ENCODE measurements at places on chromosomes 1 and 21.

GRCh38 chr1:12075195-12076114, 12.4 kb downstream of the TNFRSF8 start:
- no peaks in the 10 kb centered on the region for H3K4me1 ChIP-seq
- no peak for DNase-seq
- H3K27ac ChIP-seq: no peak overlapping the region
- H3K27me3 ChIP-seq: peaks cover 4% of the 10 kb centered on the region
- H3K36me3 ChIP-seq: no peaks in the 10 kb centered on the region

DNA sequence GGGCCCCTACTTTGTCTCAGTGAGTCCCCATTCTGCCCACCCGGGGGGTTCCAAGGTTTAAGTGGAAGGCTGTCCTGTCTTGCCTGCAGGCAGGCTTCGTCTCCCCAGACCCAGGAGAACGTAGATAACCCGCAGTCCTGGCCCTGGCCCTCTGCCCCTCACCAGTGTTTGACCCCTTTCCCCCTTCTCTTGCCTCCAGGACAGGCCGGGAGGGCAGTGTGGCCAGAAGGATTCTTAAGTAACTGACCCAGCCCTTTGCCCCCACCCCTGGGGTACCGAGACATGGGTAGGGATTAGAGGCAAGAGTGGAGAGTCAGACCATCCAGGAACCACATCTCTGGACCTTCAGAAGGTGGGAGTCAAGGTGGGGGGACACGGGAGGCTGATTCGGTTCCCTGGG, 8.8 kb downstream of the TMEM222 start:
- H3K4me1 ChIP-seq: no peaks in the 10 kb centered on the region
- H3K27ac ChIP-seq: no peak overlapping the region
- no peak overlapping the region for H3K4me3 ChIP-seq
- no peak for DNase-seq
- H3K36me3 ChIP-seq: peaks cover 37% of the 10 kb centered on the region
- H3K27me3 ChIP-seq: no peaks in the 10 kb centered on the region

DNA sequence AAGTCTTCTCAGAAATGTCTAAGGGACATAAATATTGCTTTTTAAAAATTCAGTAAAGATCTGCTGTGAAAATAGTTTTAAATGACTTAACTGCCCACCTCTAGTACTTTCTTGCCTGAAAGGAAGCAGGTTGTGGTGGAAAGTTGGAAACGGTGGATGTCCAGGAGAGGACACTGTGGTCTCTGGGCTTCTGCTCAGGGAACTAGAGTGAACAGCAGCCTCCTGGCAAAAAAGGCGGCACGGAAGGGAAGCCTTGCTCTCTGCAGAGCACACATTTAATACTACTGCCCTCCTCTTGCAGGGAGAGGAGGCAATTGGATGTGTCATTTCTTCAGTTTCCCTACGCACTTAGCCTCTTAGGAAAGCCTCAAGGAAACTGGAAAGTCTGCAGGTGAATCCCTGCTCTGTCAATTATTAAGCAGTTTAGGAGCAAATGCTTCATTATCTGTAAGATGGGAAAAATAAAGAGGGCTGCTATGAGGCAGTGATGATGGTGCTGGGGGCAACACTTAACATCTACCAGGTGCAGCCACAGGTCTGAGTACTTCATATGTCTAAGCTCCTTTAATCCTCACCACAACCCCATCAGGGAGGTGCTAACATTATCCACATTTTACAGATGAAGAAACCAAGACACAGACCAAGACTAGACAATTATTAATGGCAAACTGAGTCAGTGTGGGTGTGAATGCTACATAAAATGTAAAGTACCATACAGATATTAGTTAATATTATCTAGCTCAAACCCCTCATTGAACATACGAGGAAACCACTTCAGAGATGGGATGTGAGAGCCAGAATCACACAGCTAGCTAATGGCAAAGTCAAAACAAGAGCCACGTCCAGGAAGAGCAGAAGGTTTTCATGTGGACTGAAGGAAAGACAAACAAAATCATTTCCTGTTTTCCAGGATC, 108.9 kb upstream of the ADAR start:
- DNase-seq: no peak
- no peaks in the 10 kb centered on the region for H3K36me3 ChIP-seq
- no peak overlapping the region for H3K4me3 ChIP-seq

DNA sequence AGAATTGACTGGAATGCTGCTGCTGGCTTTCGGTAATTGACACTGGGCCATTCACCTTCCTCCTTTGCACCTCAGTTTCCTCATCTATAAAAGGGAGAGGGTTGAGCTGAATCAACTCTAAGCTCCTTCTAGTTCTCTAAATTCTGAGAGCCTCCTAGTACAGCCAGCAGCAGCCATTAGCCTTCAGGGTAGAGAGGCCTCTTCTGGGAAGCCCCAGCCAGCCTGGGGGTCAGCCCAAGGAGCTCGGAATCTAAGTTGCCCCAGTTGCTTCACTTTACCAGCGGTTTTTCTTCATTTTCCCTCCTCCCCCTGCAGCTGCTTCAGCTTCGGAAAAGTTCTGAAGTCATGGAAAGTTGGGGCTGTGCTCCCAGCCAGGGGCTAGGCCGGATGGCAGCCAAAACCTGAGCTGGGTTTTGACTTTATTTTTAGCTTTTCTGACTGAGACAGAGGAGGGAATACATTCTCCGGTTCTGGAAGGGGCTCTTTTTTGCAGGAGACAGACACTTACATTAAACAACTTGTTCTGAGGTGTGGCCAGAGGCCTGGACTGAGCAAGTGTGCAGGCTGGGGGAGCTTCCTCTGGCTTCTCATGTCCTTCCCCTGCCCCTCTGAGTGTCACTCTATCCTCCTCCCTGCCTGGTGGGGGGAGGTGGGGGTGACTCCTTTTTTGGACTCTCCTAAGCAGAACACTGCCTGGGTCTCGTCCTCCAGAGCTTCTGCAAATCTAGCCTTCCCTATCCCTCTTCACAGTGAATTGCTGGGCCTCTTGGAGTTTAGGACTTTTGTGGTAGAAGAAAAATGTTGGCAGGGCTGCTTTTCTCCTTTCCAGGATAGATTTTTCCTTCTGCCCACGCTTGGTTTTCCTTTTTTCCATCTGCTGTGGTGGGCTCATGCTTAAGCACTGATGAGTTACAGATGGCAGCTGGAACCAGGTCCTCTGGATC, 14.4 kb downstream of the LMNA start:
- H3K27ac ChIP-seq: peak overlapping the region; percentile 86
- no peak for DNase-seq
- peaks cover 27% of the 10 kb centered on the region for H3K36me3 ChIP-seq
- H3K4me1 ChIP-seq: peaks cover 54% of the 10 kb centered on the region

DNA sequence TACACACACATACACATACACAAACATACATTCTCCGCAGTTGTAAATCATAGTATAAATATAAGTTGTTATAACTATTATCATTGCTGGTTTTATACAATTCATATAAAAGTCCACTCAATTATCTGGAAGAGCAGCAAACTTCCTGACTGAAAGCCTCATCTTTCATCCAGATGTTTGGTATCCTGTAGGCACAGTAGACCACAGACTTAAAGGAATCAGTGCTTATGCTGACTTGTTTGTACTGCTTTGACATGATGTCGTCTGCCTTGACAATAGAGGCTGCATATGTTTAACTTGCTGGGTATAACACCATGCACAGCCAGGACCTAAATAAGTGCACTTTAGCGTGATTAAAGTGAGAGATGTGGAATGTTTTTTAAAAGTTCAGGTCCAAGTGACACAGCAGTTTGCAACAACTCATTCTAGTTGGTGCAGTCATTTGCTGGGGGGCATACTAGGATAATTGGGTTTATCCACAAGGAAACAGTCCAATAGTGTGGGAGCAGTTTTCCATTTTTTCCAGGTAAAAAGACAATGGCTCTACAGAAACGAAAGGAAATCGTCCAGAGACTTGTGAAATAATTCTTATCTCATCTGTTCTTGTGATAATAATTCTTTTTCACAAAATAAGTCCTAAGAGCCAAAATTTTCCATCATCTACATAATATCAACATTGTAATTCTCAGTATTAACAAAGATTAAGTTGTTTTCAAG, 110.3 kb upstream of the TSPAN2 start:
- no peak overlapping the region for H3K27ac ChIP-seq
- H3K4me3 ChIP-seq: no peak overlapping the region

GRCh38 chr1:20728371-20729154, 3.9 kb downstream of the SH2D5 start:
- H3K4me1 ChIP-seq: peaks cover 12% of the 10 kb centered on the region
- no peak overlapping the region for H3K4me3 ChIP-seq
- H3K27ac ChIP-seq: no peak overlapping the region
- peaks cover 5% of the 10 kb centered on the region for H3K27me3 ChIP-seq
- H3K36me3 ChIP-seq: no peaks in the 10 kb centered on the region
- no peak for DNase-seq

DNA sequence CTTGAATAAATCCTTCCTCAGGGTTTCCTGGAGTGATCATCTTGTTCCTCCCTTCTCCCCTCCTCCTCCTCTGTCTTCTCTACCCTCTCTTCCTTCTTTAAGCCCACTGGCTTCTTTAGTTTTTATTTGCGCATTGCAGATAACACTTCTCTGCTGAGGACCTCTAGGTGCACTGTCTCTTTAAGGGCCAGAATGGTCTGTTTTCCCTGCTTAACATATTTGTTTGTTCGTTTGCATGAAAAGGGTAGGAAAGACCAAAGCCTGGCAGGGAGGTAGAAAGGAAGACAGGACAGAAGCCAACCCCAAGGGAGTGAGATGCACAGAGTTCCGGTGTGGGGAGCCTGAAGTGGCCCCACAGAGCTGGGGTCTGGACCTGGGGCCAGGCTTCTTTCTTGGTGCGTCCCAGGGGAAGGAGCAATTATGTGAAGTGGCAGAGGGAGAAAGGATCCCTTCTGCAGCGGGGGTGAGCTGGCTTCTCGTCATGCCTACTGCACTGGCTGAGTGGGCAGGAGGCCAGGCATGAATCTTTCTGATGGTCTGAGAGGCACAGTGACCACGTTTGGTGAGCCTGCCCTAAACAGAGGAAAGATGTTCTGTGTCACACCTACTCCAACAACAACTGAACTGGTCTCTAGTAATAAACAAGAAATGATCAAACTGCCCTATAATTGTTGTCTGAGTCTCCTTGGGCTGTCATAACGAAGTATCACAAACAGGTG, 232.7 kb downstream of the KCNJ6 start:
- H3K4me1 ChIP-seq: no peaks in the 10 kb centered on the region
- no peak overlapping the region for H3K4me3 ChIP-seq
- DNase-seq: no peak
- no peak overlapping the region for H3K27ac ChIP-seq
- H3K36me3 ChIP-seq: no peaks in the 10 kb centered on the region

GRCh38 chr1:5985250-5985649, 7.0 kb downstream of the NPHP4 start:
- no peak for DNase-seq
- no peaks in the 10 kb centered on the region for H3K36me3 ChIP-seq
- H3K4me1 ChIP-seq: peaks cover 13% of the 10 kb centered on the region
- H3K27me3 ChIP-seq: no peaks in the 10 kb centered on the region
- H3K27ac ChIP-seq: no peak overlapping the region
- no peak overlapping the region for H3K4me3 ChIP-seq

- H3K4me3 ChIP-seq: no peak overlapping the region
- H3K27me3 ChIP-seq: peaks cover 43% of the 10 kb centered on the region
- H3K4me1 ChIP-seq: no peaks in the 10 kb centered on the region
- H3K27ac ChIP-seq: no peak overlapping the region
- no peak for DNase-seq
Observed at GRCh38 chr1:11879311-11880180, 20.8 kb upstream of the NPPB start.

DNA sequence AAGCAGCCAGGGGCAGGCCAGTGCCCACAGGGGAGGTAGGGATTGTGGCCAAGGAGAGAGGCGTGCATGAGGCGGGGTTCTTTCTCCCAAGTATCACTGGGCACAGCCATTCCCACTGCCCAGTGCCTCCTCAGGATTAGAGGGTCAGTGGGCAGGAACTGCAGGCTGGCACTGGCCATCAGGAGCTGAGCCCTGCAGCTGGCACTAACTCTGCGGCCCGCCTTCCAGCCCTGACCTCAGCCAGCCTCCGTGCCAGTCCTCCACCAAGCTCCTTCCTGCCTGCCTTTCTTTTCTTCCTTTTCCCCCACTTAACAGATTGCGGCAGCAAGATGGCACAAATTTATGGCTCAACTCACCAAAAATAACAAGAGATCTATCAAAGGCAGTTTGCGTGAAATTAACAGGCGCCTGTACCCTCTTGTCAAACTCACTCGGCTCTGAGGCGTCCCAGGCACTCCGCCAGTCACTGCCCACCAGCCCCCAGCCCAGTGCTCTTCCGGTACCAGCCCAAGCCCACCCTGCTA, 11.1 kb downstream of the ADGRB2 start:
- no peak overlapping the region for H3K4me3 ChIP-seq
- no peak overlapping the region for H3K27ac ChIP-seq
- peaks cover 16% of the 10 kb centered on the region for H3K4me1 ChIP-seq
- H3K36me3 ChIP-seq: no peaks in the 10 kb centered on the region
- no peaks in the 10 kb centered on the region for H3K27me3 ChIP-seq

- no peak overlapping the region for H3K27ac ChIP-seq
- no peaks in the 10 kb centered on the region for H3K27me3 ChIP-seq
- H3K4me3 ChIP-seq: no peak overlapping the region
- H3K4me1 ChIP-seq: peaks cover 20% of the 10 kb centered on the region
Observed at GRCh38 chr1:64555947-64556346, 86.0 kb downstream of the CACHD1 start.

GRCh38 chr1:220330265-220330664, 58.0 kb upstream of the RAB3GAP2 start:
- no peak overlapping the region for H3K4me3 ChIP-seq
- peak; percentile 55 for DNase-seq
- H3K27ac ChIP-seq: no peak overlapping the region
- no peaks in the 10 kb centered on the region for H3K36me3 ChIP-seq

GRCh38 chr1:231625975-231626534, 535 bp upstream of the DISC1 start:
- H3K4me3 ChIP-seq: peak overlapping the region; percentile 71
- DNase-seq: no peak
- H3K36me3 ChIP-seq: no peaks in the 10 kb centered on the region
- peaks cover 20% of the 10 kb centered on the region for H3K27me3 ChIP-seq

GRCh38 chr1:107549152-107549810, 408.4 kb downstream of the NTNG1 start:
- no peak overlapping the region for H3K27ac ChIP-seq
- H3K4me3 ChIP-seq: no peak overlapping the region
- no peaks in the 10 kb centered on the region for H3K27me3 ChIP-seq
- no peak for DNase-seq

DNA sequence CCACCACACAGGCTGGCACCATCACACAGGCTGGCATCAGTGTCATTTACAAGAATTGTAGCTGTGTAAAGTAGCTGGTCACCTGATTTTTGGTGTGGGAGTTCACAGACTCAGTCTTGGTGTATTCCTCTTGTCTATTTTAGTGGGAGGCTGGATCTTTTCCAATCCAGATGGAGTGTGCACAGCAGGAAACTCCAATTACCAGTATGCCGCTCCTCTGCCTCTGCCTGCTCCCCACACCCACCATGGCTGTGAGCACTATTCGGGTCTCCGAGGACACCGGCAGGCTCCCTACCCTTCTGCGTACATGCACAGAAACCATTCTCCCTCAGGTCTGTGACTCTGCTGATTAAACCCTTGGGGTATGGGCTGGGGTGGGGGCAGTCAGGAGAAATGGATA, 24.2 kb downstream of the TBX19 start:
- H3K27ac ChIP-seq: no peak overlapping the region
- peak; percentile 58 for DNase-seq
- no peaks in the 10 kb centered on the region for H3K36me3 ChIP-seq
- H3K27me3 ChIP-seq: no peaks in the 10 kb centered on the region

- H3K36me3 ChIP-seq: no peaks in the 10 kb centered on the region
- no peak overlapping the region for H3K27ac ChIP-seq
- DNase-seq: peak; percentile 4
Observed at GRCh38 chr1:21468599-21468998, 28.7 kb downstream of the NBPF3 start.

GRCh38 chr1:26829184-26829911, 2.9 kb downstream of the ZDHHC18 start:
- H3K27me3 ChIP-seq: no peaks in the 10 kb centered on the region
- peaks cover 19% of the 10 kb centered on the region for H3K36me3 ChIP-seq
- H3K4me1 ChIP-seq: peaks cover 5% of the 10 kb centered on the region
- DNase-seq: no peak
- no peak overlapping the region for H3K4me3 ChIP-seq

Data from A673 (cell line).